Stimulated activated CD4-positive, alpha-beta T cell treated with anti-CD3 and anti-CD28 coated beads, Interleukin-4, amount 100 ng/mL, for 4 hours (primary cell): ENCODE measurements at places on chromosomes 5 and 9.

DNA sequence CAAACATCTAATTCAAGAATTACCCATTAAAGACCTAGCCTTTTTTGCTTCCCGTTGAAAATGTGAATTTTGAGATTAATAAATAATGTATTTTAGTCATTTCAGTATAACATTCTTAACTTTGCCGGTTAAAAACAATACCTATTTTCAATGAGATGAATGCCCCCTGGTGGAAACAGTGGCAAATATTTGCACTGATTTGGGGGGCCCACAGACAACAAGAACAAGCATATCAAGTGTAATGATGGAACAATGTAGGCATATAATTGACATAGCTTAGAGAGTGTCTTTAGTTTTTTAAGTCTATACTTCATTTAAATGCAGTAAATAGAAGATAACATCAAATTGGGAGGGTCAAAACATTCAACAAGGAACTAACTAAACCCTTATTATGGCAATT, 111.9 kb downstream of the NTRK2 start:
- DNase-seq, result no peak

DNA sequence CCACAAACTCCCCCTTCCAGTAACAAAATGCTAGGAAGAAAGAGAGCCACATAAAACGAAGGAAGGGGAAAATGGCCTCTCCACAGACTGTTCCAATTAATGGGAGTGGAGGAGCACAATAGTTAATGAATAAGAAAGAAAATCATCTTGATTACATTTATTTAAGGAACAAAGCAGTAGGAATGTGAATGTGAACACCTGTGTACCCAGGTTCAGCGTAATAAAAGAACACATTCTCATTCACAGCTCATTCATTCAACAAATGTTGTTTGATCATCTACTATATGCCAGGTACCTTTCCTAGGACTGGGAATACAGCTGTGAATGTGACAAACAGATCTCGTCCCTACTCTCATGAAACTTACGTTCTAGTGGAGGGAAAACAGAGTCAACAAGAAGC, 35.7 kb downstream of the SIL1 start:
- no peak for DNase-seq

GRCh38 chr9:125476645-125477044, 215.0 kb downstream of the GAPVD1 start:
- no peak for DNase-seq

GRCh38 chr5:73376618-73377170, 71.9 kb downstream of the FOXD1 start:
- no peak for DNase-seq

DNA sequence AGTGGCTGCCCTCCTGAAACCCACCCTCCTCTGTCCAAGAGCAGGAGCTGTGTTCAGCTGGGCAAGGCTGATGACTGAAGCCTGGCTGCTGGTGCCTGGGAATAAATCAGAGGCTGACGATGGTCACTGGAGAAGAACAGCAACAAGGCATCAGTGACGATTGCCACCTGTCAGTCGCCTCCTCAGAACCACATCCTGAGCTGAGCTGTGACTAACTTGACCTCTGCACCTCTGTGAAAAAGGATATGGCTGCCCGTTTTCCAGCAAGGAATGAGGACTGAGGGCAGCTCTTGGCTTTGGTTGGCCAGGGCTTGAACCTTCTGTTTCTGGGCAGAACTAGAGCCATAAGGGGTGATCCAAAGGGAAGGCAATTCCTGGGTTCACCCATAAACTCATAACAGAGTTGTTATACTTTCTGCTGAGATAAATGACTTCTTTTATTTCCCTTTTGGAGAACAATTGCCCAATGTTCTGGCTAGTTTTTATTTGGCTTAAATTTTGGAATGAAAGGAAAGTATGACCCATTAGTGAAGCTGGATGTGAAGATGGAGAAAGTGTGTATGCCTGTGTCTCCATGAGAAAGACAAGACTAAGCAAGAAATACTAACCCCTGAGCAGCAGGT, 40.1 kb downstream of the TRIP13 start:
- DNase-seq, result no peak

GRCh38 chr9:128077847-128078503, 9.9 kb downstream of the SLC25A25 start:
- DNase-seq, result no peak

- DNase-seq, result no peak
These were observed 53.7 kb upstream of the TEX48 start for GRCh38 chr9:114735704-114736103.

GRCh38 chr5:178107756-178108310, 5.5 kb upstream of the N4BP3 start:
- no peak for DNase-seq

GRCh38 chr9:86828631-86829030, 118.7 kb downstream of the GAS1 start:
- DNase-seq, result no peak

- DNase-seq, result no peak
These were observed 331.3 kb upstream of the CCNG1 start for GRCh38 chr5:163106098-163106497.
